Breast epithelium (tissue), 4 donors: ENCODE measurements at places on chromosomes 7 and 10. TPM values are rescaled to one million over a fixed set of nuclear protein-coding genes. Genes with fewer than 3 reads are reported as not detected.

GRCh38 chr10:132807621-132808049, 21.7 kb upstream of the NKX6-2 start:
- DNase-seq = no peak

DNA sequence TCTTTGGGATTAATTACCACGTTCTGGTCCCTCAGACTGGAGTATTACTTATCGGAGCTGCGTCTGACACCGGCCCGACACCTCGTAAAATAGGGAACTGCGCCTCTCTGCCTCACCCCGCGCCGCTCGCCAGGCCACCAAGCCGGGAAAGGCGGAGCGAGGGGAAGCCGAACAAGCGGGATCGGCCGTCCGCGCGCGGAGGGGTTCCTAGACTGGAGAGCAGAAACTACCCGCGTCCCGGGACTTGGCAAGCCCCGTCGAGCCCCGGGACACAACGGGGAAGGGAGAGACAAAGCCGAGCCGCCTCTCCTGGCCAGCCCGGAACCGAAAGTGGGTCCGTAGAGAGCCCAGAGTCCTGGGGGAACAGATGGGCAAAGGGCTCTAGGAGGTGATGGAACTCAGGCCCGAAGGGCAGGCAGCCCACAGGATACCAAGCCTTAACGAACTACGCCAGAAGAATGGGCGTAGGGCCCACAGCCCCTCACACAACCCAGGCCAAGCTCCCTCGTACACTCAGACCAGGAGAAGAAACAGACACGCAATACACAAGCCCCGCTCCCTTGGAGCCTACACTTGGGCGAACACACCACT, 6.5 kb downstream of the LBX1 start:
- DNase-seq = no peak

DNA sequence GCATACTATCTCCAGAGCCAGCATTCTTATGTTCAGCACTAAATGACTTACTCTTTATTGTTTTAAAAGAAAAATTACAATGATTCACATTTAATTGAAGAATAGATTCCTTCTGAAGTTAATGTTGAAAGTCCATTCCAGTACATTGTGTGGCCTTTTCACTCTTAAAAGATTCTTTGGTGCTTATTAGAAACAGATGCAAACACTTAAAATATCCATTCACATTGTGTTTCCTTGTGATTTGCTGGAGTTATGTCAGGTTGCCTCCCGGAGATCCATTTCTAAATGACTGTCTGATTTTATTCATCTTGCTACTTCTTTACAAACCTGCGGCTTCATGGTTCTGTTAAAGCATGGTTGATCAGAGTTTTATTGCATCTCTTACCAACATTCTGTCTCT, 152.8 kb downstream of the FOXP2 start:
- no peak for DNase-seq

- DNase-seq = peak; percentile 70
These were observed 103.6 kb downstream of the SMURF1 start for GRCh38 chr7:99040104-99040958.

GRCh38 chr7:43391518-43391917, 191.4 kb upstream of the STK17A start:
- DNase-seq = no peak

- no peak for DNase-seq
These were observed 107.0 kb downstream of the CPXM2 start for GRCh38 chr10:123784646-123785045.

- no peak for DNase-seq
These were observed 96.9 kb downstream of the OSBPL3 start for GRCh38 chr7:24882989-24883621.

DNA sequence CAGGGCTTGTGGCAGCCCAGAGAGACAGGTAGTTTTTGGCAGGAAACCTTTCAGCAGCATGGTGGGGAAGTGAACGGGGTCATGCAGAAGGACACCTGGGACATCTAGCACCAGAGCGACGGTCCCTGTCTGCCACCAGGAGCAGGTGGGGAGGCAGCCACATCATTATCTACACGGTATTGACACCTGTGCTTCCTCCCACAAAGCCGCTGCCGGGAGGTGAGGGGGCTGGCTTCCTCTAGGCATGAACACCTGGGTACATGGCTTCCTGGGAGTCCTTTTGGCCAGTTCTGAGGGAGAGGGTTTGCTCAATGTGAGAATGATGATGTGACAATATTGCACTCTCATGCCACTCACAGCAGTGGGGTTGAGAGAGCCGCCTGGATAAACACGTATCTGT, 275.2 kb downstream of the ACTR3B start:
- DNase-seq = no peak

DNA sequence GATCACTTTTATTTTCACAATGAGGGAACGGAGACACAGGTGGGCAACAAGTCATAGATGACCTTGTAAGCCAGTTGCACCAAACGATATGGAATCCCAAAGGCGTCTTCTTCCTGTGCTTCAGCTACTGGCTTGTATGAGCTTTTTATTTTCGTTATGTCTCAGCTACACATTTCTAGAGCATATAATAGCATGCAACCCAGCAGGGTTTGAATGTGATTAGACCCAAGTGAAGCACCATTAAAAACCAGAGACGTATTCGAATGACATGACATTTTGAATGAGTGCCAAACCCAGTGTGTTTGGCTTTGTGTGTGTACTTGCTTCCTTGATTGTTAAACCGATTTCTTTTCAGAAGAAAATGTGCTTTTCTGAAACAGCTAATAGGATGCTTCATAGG, 963.2 kb upstream of the CELF2 start:
- no peak for DNase-seq

GRCh38 chr10:48444266-48444665, 137.8 kb downstream of the MAPK8 start:
- DNase-seq = no peak

DNA sequence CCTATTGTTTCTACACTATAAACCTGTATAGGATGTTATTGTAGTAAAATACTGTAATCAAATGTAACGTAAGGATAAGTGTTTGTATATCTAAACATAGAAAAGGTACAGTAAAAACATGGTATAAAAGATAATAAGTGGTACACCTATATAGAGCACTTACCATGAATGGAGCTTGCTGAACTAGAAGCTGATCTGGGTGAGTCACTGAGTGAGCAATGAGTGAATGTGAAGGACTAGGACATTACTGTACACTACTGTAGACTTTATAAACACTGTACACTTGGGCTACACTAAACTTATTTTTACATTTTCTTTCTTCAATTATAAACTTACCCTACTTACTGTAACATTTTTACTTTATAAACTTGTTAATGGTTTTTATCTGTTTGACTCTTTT, 732.9 kb upstream of the LRRN3 start:
- DNase-seq = no peak

GRCh38 chr7:134420424-134421125, 38.3 kb downstream of the AKR1B1 start:
- DNase-seq = no peak

- no peak for DNase-seq
These were observed 11.3 kb downstream of the INPP5F start for GRCh38 chr10:119737039-119737663.

- no peak for DNase-seq
These were observed 17.5 kb upstream of the SNX8 start for GRCh38 chr7:2331707-2332106.

DNA sequence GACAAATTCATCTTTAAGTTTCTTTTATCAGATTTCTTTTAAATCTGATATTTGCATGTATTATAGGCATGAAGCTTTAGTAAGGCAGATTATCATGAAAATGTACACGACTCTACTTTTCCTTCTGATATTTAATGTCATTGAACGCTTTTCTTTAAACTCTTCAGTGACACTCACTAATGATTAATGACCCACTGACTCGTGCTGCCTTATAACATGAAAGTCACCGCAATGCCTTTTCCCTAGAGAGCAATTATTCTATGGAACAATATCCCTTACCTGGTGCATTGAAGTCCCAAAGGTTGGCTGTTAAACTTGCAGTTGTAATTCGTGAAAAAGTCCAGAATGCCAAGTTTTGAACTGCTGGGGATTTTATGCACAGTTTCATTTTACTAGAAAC, 33.4 kb upstream of the HGF start:
- DNase-seq = no peak

DNA sequence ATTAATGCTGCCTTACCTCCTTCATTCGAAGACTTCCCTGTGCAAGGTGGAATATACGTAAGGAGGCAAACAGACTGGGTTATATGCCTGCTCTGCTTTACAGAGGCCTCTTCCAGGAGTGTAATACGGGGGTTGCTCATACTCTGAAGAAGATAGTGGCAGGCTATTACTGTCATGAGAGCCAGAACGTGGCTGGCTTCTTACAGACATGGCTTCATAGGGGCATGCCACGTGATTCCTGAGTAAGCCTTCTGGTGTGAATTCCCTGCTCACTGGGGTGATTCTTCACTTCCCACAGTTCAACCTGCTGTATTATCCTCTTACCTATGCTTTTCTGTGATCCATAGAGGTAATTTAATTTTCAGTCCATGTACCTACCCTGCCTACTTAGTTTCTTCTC, 141.8 kb downstream of the ST7 start:
- no peak for DNase-seq

DNA sequence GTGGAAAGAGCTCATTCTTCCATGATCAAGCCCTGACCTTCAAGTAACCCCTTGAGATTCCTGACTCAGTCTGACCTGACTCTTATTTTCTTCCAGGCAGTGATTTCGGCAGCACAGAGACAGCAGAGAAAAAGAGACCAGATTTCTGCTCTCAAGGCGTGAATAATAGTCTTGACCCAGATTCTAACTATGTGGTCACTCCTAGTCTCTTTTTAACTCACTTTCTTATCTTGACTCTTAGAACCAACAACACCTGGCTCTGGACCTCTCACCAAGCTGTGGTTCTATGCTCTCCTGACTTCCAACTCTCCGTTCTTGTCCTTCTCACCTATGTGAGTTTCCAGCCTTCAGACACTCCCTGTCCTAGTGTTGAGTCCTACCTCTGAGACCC, 36.9 kb upstream of the KDM7A start:
- DNase-seq = no peak

DNA sequence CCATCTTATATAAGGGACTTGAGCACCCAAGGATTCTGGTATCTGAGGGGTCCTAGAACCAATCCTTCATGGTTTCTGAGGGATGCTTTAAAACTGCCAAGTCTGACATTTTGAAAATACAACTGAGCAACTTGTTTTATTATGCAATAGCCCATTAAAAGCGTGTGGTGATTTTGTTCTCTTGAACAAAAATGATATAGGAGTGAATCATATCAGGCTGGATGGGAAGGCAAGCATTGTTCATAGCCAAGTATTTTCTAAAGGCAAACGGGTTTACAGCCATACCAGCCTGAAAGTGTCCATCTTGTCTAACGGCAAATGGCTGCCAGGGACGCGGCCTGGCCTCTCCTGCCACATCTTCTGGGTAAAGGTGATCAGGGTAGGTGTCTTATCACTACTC, 23.4 kb downstream of the RPP38 start:
- no peak for DNase-seq

The FKBP6 gene
- not detected for total RNA-seq

The PITX3 gene
- not detected for total RNA-seq

The ZYX gene
- 60.2 TPM for total RNA-seq

The GPR26 gene
- total RNA-seq = not detected

The PVRIG gene
- total RNA-seq = 0.32 TPM

The NRAP gene
- total RNA-seq = not detected

The CCL24 gene
- total RNA-seq = not detected

The GRM3 gene
- not detected for total RNA-seq
